AG08396 (cell line): ENCODE measurements at places on chromosomes 5 and 9.

DNA sequence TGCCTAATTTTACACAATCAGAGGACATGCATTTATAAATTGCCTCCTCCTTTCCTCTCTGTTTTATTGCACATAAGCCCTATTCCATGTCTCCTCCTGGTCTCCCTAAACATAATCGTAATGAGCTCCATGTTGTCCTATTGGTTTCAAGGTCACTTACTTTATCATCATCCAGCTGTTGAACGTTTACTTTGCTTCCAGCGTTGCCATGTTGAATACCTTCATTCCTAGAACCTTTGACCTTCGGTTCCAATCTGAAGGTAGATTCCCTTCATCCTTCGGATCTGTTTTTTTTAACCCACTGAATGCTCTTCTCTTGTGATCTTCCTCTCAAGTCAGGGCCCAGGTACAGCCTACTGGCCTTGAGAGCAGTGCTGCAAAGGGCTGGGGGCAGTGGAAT is 84.3 kb downstream of the PJA2 start:
- no peak for DNase-seq

GRCh38 chr9:101673642-101674041 is 64.8 kb downstream of the GRIN3A start:
- DNase-seq, result no peak

DNA sequence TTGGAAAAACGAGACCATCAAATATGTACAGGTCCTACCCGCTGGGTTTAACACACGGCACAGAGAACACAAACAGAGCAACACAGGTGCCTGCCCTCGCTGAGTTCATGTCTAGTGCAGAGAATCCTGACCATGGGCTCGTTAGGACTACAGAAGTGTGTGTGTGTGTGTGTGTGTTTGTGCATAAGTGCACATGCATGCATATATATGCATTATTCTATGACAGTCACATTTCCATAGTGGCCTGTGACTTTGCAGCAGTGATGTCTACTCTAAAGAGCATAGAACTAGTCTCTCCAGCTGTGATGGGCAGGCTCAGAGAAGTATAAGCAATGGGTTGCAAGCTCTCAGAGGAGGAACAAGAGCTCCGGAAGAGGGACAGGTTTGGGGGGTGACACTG is 27.7 kb downstream of the ORM2 start:
- DNase-seq, result no peak

GRCh38 chr5:74250304-74251102 is 390.0 kb downstream of the ENC1 start:
- no peak for DNase-seq

DNA sequence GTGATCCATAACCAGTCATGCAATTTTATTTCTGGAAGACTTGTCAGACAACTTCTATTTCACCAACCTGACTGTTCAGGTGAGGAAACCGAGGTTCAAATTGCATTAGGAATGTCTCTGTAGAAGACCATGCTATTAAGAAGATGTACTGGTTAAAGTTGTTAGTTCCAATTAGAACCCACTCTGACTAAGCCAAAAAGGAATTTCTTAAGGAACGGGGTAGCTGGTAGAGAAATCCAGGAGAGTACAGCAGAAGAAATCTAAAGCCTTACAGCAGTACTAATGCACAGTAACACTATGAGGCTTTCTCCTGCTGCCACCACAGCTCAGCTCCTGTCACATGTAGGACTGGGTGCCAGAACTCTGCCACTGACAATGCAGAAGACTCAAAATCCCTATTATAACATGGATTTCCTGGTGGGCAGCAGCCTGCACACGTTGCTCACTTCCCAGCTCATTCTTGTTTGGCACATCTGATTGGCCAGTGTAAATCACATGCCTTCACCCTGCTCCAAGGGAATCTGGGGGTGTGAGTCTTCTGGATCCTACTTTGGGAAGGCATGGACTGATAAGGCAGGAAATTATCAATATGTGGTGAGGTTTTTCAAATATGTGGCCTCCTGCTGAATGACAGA is 37.1 kb downstream of the CAST start:
- DNase-seq, result peak; percentile 54

DNA sequence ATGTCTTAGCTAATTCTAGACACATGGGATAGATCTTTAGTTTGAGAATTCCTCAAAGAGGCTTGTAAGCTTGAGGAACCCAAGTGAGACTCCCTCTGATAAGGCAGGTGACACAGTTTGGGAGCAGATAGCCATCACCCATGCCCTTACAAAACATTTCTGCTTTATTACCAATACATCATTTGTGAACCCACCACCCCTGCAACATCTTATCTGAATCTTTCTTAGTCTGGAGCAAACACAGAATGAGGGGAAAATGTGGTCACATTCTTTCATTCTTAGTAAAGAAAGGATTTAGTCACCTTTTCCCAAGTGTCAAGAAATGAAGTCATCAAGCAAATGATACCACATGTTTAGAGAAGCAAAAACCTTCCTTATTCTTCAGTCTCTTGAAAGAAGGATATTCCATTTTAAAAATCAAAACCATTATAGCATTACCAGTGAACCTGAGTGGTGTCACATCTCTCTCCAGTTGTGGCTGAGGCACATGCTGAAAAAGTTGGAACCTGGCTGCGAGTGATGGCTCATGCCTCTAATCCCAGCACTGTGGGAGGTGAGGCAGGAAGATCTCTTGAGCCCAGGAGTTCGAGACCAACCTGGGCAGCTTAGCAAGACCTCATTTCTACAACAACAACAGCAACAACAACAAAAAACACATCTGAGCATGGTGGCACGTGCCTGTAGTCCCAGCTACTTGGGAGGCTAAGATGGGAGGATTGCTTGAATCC is 65.9 kb downstream of the PRKACG start:
- no peak for DNase-seq

GRCh38 chr5:107476783-107477182 is 194.0 kb downstream of the EFNA5 start:
- no peak for DNase-seq

GRCh38 chr5:2433086-2433485 is 318.4 kb downstream of the IRX2 start:
- DNase-seq, result no peak

DNA sequence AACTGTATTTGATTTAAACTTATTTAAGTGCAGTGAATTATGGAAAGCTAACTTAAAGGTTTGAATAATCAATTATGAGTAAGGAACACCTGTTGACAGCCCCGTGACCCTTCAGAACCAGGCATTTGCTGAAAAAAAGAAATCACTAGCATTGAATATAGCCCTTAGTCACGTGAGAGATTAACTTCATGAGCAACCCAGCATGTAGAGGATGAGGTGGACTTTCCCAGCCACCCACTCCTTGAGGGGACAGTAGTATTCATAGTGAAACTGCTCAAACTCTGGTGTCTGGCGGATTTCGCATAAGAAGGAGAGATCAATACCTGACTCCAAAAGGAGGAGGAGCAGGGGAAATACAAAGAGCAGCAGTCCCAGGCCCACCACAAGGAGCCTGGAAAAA is 184.8 kb upstream of the RASEF start:
- DNase-seq, result no peak
